ENCODE measurements at places on chromosomes 7 and 10.

DNA sequence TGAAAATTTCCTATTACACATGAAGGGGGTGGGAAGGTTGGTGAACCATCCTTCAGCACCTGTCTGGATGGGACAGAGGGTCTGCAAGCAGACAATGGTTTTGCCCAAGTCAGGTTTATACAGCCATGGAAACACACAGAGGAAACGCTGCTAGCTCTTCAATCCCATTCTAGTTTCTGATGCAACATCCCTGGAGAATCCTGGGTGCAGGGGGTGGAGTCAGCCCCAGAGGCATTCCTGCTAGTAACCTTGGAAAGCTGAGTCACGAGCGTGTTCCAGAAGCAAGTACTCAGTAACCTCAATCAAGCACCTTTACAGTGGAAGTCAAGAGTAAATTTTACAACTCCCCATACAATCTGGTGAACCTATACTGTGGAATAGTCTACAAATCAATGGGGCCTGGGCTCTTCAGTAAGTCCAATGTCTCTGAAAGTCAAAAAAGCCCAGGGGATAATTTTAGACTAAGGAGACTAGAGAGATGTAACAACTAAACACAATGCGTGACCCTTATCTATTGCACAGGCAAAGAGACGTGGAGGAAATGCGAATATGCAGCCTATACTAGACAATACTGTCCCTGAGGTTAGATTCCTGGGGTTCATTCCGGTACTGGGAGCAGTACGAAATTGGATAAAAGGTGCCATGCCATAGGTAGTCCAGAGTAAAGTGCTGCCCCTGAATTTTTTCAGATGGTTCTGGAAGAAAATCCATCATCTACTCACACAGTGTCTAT lies 95.4 kb downstream of the ZRANB1 start:
- DNase-seq: no peak

- no peak for DNase-seq
Measured at GRCh38 chr10:60957667-60958221, 13.8 kb upstream of the RHOBTB1 start.

DNA sequence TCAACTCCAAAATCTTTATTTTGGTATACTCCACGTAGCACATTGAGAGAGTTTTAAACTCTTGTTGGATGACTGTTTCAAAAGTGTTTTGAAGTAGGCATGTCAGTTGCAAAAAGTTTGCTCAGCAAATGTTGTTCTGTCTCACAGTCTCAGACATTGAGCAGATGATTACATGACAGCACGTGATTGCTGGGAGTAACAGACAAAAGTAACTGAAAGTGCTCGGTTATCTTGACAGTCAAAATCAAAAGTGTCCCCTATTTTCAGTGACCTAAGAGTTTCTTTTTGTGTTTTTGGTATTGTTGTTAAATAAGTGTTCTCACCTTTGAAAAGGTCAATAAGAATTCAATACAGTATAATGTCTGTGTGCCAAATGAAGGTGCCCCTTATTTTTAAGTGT lies 84.3 kb downstream of the CFTR start:
- no peak for DNase-seq

DNA sequence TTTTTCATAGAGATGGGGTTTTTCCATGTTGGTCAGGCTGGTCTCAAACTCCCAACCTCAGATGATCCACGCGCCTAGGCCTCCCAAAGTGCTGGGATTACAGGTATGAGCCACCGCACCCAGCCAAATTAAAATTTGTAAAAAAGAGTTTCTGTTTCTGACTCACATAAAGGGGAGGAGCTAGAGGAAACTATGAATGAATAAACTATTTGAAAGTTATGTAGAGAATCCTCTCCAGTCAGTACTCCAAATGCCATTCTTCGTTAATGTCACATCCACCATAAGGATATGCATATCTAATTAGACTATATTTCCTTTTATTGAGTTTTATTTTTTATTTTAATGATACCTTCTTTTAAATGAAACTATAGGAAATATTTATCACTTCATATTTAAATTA lies 52.6 kb downstream of the MBL2 start:
- no peak for DNase-seq

- DNase-seq: no peak
Measured at GRCh38 chr7:80095545-80095944, 39.1 kb upstream of the GNAI1 start.

GRCh38 chr10:114837690-114838089 lies 16.1 kb downstream of the FHIP2A start:
- DNase-seq: no peak

DNA sequence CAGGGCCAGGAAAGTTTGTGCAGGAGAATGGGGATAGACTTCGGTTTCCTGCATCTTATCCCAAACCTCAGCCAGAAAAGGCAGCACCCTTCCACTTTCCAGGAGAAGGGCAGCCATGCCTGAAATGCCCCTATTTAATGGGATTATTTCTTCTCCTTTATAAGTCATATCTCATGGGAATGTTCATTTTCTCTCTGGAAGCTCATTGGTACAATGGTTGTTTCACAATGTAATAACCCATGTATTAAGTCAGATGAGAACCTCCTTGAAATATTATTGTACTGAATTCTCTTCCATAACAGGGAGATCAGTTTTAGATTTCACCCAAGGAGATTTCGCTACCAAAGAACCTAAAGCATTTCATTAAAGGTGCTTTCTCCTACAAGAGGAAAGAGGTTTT lies 457.5 kb downstream of the KCNMA1 start:
- no peak for DNase-seq

DNA sequence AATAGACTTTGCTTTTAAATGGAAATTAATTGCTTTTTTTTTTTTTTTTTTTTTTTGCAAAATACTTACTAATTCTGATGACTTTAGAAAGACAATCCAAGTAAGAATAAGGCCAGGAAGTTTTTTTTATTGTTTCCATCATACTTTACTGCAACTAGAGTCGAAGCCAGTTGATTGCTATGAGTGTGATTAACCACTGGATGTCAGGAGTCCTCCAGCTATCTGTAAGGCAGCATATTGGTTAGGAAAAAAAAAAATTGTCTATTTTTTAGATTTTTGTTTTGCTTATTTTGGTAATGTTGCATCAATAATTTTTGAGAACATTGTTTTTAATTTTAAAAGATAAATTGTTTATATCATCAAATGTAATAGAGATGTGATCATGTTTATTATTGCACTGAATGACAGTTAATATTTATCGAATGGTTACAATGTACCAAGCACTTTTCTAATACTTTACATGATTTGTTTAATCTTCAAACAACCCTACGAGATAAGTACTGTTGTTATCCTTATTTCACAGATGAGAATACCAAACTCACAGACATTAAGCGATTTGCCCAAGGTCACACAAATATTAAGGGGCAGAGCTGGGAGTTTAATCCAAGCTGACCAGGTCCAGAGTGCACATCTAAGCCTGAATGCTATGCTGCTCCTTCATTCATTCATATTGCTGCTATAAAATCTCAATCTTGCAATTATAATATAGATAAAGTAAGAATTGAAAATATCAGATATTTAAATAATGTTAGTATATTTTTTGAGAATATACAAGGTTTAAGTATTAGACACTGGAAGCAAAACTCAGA lies 19.9 kb upstream of the LMOD2 start:
- no peak for DNase-seq

Data from HL-60 (cell line).